ENCODE measurements at places on chromosomes 7 and 10. TPM values are rescaled to one million over a fixed set of nuclear protein-coding genes. Genes with fewer than 3 reads are reported as not detected.

GRCh38 chr10:99852481-99853213 is 70.2 kb downstream of the ABCC2 start:
- H3K4me3 ChIP-seq = no peak overlapping the region
- no peak overlapping the region for H3K27ac ChIP-seq
- DNase-seq = no peak
- no peaks in the 10 kb centered on the region for H3K27me3 ChIP-seq

The SUN3 gene
- not detected for total RNA-seq

DNA sequence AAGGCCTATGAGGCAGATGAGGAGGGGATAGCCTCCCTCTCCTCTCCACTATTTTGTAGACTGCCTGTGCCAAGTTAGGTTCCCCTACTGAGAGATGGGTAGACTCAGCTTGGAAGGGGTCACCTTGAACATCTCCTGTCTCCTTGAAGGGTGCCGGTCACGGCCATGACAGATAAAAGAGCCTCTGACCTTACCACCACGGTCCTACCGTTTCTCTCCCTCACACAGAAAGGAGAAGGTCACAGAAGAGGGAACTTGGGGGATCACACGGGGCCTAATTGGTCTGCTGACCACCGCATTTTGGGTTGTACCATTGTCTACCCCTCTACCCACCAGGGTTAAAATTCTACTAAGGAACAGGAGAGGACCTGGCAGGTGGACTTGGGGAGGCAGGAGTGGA is 17.0 kb downstream of the PRSS2 start:
- H3K27ac ChIP-seq = no peak overlapping the region
- peaks cover 24% of the 10 kb centered on the region for H3K27me3 ChIP-seq
- H3K36me3 ChIP-seq = no peaks in the 10 kb centered on the region
- H3K4me3 ChIP-seq = no peak overlapping the region

- H3K36me3 ChIP-seq = no peaks in the 10 kb centered on the region
- H3K4me3 ChIP-seq = peak overlapping the region; percentile 5
- H3K4me1 ChIP-seq = peaks cover 48% of the 10 kb centered on the region
These were observed 162.6 kb upstream of the AKR1E2 start for GRCh38 chr10:4663162-4663992.

GRCh38 chr10:132272231-132272971 is 35.3 kb downstream of the STK32C start:
- no peak for DNase-seq
- no peaks in the 10 kb centered on the region for H3K27me3 ChIP-seq
- no peaks in the 10 kb centered on the region for H3K36me3 ChIP-seq
- H3K27ac ChIP-seq = peak overlapping the region; percentile 60
- H3K4me1 ChIP-seq = peaks cover 12% of the 10 kb centered on the region
- H3K4me3 ChIP-seq = no peak overlapping the region

- H3K4me3 ChIP-seq = peak overlapping the region; percentile 66
- no peak for DNase-seq
- peaks cover 28% of the 10 kb centered on the region for H3K36me3 ChIP-seq
- H3K4me1 ChIP-seq = peaks cover 43% of the 10 kb centered on the region
- H3K27me3 ChIP-seq = no peaks in the 10 kb centered on the region
These were observed 4.0 kb downstream of the BMI1 start for GRCh38 chr10:22324893-22325271.

DNA sequence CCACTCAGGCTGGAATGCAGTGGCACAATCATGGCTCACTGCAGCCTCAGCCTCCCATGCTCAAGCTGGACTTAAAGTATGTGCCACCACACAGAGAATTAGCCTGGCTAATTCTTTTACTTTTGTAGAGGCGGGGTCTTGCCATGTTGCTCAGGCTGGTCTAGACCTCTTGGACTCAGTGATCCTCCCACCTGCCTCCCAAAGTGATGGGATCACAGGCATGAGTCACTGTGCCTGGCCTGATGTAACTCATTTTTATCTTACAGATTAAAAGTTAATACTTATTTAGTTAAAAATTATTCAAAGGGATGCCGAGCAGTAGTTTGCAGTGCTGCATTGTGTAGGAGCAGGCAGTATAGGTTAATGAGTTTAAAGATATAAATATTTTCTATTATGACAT is 12.6 kb upstream of the PLXDC2 start:
- no peak overlapping the region for H3K4me3 ChIP-seq
- no peaks in the 10 kb centered on the region for H3K4me1 ChIP-seq
- DNase-seq = no peak

DNA sequence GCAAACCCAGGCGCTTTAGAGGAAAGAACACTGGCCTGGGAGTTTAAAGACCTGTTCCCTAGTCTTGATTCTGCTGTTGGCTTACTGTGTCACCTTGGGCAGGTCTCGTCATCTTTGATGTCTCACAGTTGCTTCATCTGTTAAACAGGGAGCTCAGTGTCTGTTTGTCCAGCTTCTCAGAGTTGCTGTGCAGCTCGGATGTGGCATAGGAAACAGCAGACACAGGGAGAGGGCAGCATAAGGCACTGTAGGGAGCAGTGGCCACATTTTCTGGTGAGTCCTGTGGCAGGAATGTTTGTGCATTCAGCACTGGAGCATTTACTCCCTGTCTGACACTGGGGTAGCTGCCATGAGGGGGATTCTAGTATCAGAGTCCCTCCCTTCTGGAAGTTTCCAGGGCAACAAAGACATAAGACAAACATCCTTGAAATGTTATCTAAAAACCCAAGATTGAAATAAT is 2.0 kb downstream of the REPIN1 start:
- no peak overlapping the region for H3K4me3 ChIP-seq
- no peaks in the 10 kb centered on the region for H3K27me3 ChIP-seq
- H3K36me3 ChIP-seq = peaks cover 48% of the 10 kb centered on the region
- H3K27ac ChIP-seq = peak overlapping the region; percentile 91
- H3K4me1 ChIP-seq = peaks cover 57% of the 10 kb centered on the region

The AGR3 gene
- total RNA-seq = not detected

GRCh38 chr7:81210137-81211064 is 291.6 kb upstream of the SEMA3C start:
- no peaks in the 10 kb centered on the region for H3K4me1 ChIP-seq
- H3K27me3 ChIP-seq = no peaks in the 10 kb centered on the region
- H3K4me3 ChIP-seq = no peak overlapping the region

GRCh38 chr7:137658190-137658900 is 188.4 kb downstream of the DGKI start:
- no peaks in the 10 kb centered on the region for H3K27me3 ChIP-seq
- no peak overlapping the region for H3K4me3 ChIP-seq

DNA sequence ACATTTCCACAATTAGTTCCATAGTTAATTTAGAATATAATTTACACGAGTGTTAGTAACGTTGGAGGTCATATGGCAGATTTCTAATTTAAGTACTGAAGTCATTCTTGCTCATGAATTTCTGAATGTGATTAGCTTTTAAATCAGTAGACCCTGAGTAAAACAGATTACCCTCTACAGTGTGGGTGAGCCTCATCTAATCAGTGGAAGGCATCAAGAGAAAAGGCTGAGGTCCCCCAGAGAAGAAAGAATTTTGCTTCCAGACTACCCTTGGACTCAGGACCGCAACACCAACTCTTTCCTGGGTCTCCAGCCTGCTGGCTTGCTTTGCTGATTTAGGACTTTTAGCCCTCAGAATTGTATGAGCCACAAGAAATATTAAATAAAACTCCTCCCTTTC is 33.2 kb downstream of the IFT22 start:
- H3K27me3 ChIP-seq = no peaks in the 10 kb centered on the region
- H3K4me1 ChIP-seq = peaks cover 5% of the 10 kb centered on the region
- no peak overlapping the region for H3K4me3 ChIP-seq
- no peak for DNase-seq

GRCh38 chr10:75435291-75435690 is 3.9 kb downstream of the LRMDA start:
- H3K4me1 ChIP-seq = peaks cover 25% of the 10 kb centered on the region
- no peak for DNase-seq
- peaks cover 22% of the 10 kb centered on the region for H3K36me3 ChIP-seq
- no peak overlapping the region for H3K27ac ChIP-seq
- H3K4me3 ChIP-seq = no peak overlapping the region

The EFCAB10 gene
- total RNA-seq = not detected

The PRKG1 gene
- 37.6 TPM for total RNA-seq

The PNLIPRP1 gene
- not detected for total RNA-seq

GRCh38 chr7:30561389-30561788 is 33.3 kb upstream of the GARS1 start:
- no peak for DNase-seq
- no peak overlapping the region for H3K4me3 ChIP-seq
- H3K36me3 ChIP-seq = no peaks in the 10 kb centered on the region
- H3K27ac ChIP-seq = no peak overlapping the region
- H3K27me3 ChIP-seq = no peaks in the 10 kb centered on the region

DNA sequence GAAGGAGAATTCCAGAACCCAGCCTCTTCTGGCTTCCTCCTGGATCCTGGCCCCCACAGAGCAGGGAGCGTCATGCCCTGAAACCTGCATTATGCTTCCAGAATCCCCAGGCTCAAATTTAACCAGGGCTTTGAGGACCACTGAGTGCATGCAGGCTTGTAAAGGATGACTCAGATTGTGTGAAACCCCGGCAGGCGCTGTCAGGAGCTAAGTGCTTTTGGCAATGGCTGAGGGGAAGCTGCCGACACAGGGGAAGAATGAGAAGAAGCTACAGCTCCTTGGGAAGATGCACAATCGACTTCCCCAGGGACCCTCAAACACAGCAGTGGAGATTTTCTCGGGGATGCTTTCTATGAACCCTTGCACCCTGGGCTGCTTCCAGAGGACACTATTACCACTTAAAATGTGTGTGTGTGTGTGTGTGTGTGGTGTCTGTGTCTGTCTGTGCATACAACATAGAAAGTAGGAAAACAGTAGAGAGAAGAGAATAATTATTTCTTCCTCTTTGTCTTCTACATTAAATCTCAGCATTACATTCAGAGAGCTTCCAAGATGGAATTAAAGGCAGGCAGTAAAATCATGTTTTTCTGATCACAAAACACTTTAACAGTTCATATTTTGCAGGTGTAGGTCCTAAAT is 183.5 kb upstream of the INHBA start:
- H3K27me3 ChIP-seq = no peaks in the 10 kb centered on the region
- H3K36me3 ChIP-seq = no peaks in the 10 kb centered on the region
- no peak for DNase-seq
- peaks cover 37% of the 10 kb centered on the region for H3K4me1 ChIP-seq
- H3K27ac ChIP-seq = peak overlapping the region; percentile 55
- no peak overlapping the region for H3K4me3 ChIP-seq

GRCh38 chr7:129635300-129636029 is 23.9 kb downstream of the NRF1 start:
- no peak overlapping the region for H3K27ac ChIP-seq
- H3K4me3 ChIP-seq = no peak overlapping the region
- H3K36me3 ChIP-seq = no peaks in the 10 kb centered on the region

DNA sequence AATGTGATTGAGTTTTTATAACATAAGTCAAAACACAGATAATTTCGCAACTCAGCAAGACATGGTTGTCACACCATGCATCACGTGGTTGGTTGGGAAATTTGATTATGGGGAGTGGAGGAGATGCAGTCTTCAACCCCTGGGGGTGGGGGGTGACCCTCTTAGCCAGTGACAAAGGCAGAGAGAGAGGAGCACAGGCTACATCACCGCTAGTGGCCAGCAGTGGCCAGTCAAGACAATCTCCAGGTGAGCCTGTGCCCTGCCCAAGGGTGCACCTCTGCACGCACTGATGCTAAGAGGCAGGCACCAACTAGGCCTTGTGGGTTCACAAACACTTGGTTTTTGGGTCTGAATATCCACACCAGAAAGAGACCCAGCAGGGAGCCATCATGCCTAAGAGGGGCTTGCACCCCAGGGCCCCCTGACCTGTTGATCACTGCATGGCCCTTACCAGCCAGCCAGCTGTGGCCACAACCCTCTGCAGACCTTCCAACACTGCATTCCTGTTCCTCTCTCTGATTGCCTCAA is 244.4 kb downstream of the FANK1 start:
- H3K36me3 ChIP-seq = no peaks in the 10 kb centered on the region
- peak; percentile 82 for DNase-seq
- H3K27me3 ChIP-seq = no peaks in the 10 kb centered on the region

DNA sequence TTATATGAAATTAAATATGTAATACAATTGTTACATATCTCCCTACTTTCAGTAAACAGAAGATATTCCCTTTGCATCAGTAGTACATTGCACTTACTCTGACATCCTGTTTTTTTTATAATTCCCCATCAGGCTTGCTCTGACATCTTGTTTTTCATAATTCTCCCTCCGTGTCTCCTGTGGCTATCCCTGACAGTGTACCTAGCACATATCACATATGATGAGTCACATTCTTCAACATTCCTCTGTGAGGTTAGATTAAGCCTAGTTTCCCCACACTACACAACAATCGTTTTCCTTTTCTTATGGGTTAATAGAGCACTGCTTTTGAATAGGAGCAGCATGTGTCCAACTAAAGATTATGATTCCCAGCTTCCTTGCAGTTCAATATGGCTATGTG is 250.6 kb upstream of the NPVF start:
- no peak for DNase-seq
- no peaks in the 10 kb centered on the region for H3K36me3 ChIP-seq
- H3K27me3 ChIP-seq = no peaks in the 10 kb centered on the region

The OPN4 gene
- 0.32 TPM for total RNA-seq

GRCh38 chr7:137454246-137454724 is 110.8 kb upstream of the PTN start:
- H3K36me3 ChIP-seq = no peaks in the 10 kb centered on the region
- H3K4me1 ChIP-seq = peaks cover 19% of the 10 kb centered on the region
- H3K4me3 ChIP-seq = no peak overlapping the region
- no peaks in the 10 kb centered on the region for H3K27me3 ChIP-seq
- DNase-seq = no peak

The PSD gene
- 94.0 TPM for total RNA-seq

- no peak for DNase-seq
- H3K36me3 ChIP-seq = no peaks in the 10 kb centered on the region
- H3K27me3 ChIP-seq = no peaks in the 10 kb centered on the region
These were observed 124.1 kb downstream of the ZNF365 start for GRCh38 chr10:62498271-62498670.

DNA sequence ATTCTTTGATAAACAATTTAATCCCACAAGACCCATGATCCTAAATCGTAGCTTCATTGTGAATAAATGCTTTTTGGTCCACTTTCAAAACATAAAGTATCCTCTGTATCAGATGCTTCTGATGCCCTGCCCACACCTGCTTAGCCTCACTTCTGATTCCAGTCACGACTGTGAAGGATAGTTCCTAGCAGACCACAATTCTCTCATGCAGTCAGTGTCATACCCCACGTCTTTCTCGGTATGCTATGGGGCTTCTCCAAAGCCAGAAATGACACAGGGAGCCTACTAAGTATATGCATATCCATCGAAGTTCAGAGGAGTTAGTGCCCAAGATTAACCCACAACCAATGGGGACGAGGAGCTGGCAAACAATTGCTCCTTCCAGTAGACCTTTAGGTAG is 27.6 kb upstream of the CTNNA3 start:
- H3K27me3 ChIP-seq = no peaks in the 10 kb centered on the region
- no peak for DNase-seq
- H3K36me3 ChIP-seq = no peaks in the 10 kb centered on the region
- no peak overlapping the region for H3K4me3 ChIP-seq

DNA sequence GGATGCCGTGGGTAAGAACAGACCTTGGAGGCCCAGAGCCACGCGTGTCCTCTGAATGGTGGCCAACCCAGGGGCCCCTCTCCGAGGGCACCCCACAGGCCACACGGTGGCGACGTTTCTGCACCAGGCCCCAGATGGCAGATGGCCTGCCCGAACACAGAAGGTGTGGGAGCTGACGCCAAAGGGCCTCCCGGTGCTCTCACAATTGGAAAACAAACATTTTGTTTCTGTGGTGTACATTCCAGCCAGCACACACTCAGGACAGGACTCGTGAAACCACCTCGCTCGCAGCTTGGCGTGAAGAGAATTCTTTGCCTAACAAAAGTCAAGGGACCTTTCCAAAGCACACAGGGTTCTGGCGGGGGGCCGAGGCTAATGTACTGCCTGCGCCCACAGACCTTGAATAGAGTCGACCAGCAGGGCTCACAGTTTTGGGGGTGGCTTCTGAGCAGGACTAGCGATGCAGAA is 112.1 kb downstream of the FAM53B start:
- peak overlapping the region; percentile 10 for H3K27ac ChIP-seq
- no peak overlapping the region for H3K4me3 ChIP-seq
- no peaks in the 10 kb centered on the region for H3K27me3 ChIP-seq
- H3K36me3 ChIP-seq = no peaks in the 10 kb centered on the region
- no peak for DNase-seq

Data from esophagus muscularis mucosa (tissue), 4 donors.